NCI-H1436 (cell line): ENCODE measurements at places on chromosomes 2 and 18.

DNA sequence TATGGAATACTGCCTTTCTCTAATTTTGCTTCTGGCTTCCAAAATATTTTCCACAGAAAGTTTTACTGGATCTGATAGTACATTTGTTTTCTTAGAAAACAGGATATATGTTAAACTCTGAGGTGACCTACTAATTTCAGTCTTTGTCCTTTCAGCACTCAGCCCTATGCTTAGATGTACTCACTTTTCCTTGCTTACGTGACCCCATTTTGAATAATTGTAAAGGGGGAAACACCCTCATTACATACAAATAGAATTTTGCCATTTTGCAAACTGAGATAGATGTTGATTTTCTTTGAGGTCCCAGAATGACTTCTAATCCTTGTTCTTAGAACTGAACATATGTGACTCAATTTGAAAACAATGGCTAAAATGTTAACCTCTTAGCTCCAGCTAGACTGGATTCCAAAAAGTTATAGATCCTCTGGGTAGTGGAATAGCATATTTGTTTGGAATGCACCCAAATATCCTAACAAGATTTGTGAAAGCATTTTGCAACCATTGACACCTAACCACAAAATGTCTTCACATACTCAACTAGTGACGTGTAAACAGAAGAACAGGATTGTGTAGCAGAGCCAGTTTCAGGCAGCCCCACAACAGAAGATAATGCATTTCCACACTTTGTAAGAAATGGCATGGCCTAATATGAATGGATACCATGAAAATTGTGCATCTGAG lies 44.8 kb upstream of the EHBP1 start:
- no peak for DNase-seq

GRCh38 chr2:227219312-227220105 lies 55.1 kb downstream of the COL4A3 start:
- no peak for DNase-seq

DNA sequence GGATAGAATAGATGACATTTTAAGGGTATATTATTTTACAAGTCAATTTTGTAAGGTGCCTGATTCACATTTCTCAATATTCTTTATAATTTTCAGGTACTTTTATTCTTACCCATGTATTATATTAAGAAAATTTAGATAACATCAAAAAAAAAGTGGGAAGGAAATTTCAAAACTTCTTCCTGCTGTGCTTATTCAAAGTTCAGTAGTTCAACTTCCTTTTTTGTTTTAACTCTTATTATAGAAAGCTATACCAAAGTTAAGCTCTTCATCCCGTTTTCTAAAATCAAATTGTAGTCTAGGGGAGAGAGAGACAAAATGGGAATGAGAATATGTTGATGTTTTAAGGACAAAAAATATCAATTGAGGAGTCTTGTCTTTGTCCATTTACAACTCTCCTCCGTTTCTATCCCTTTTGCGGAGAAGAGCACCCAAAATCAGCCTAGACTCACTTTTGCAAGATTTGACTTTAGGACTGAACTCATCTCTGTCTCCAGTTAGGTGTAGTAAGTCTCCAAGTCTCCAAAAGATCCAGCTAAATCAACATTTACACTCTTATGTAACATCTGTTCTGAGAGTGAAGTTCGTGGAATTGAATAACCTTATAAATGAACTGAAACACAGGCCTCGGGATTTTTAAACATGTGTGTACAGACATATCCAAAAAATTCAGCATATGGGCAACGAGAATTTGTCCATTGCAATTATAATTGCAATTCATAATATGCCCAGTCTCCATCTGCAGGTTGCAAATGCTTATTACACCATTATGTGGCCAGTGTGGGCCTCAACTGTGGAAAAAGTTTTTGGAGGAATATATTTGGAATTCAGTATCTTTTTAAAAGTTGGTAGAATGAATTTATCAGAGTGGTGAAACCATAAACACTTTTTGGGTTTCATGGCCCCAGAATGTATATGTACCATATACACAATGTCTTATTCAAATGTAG lies 23.9 kb downstream of the FAM124B start:
- no peak for DNase-seq

GRCh38 chr2:237491515-237492118 lies 4.6 kb downstream of the MLPH start:
- DNase-seq: no peak
